ENCODE measurements at places on chromosomes 16 and 17. TPM values are rescaled to one million over a fixed set of nuclear protein-coding genes. Genes with fewer than 3 reads are reported as not detected.

Gene STX1B
- 1.5 TPM for total RNA-seq

Gene TNP2
- not detected for total RNA-seq

Gene PROCA1
- 4.5 TPM for total RNA-seq

Gene STAC2
- not detected for total RNA-seq

Gene RAB11FIP4
- 30.3 TPM for total RNA-seq

Gene TACO1
- total RNA-seq, result 29.2 TPM

- no peak for DNase-seq
These were observed 8.3 kb downstream of the FOXJ1 start for GRCh38 chr17:76132574-76133338.

GRCh38 chr16:56356276-56357240 is 68.8 kb downstream of the AMFR start:
- peak; percentile 77 for DNase-seq

DNA sequence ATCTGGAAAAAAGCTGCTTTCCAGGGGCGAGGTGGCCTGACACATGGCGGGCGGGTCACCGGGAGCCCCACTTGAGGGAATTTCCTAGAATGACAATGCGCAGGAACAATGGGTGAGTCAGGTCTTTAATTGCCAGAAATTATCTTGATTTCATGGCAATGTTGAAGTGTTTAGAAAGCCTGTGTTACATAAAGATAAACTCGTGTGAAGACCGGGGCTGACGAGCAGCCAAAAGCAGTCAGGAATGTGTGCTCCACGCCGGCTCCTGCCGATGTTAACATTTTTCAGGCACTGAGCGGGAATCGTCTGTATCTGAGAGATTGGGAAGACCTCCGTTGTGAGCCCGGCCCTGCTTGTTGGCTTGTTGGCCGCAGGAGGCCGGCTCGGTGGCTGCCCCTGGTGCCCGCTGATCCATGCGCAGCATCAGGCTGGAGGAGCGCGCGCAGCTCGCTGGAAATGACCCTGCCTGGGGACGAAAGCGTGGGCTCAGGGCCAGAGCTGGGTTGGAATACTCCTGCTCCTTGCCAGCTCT is 353.1 kb downstream of the FOXL1 start:
- DNase-seq, result no peak

DNA sequence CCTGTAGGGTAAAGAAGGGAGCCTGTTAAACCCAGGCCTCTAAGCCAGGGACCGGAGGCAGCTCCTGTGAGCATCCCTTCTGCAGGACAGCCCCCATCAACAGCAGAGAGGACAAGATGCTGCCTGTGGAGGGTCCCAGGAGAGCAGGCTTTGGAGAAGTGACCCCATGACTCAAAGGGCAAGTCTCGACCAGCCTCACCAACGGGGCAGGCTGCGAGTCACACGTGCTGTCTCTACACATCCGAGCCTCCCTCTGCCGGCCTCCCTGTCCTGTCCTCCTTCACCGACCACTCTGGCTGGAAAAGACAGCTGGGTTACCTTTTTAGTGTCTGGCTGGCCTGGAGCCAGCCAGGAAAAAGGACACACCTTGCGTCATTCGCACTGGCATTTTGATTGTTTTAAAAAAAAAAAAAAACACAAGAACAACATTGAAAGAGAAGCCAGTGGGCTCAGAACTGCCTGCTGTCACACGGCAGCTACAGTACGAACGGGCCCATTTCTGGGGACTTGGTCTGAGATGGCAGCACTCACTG is 74.5 kb upstream of the RCVRN start:
- DNase-seq, result no peak

- no peak for DNase-seq
These were observed 143.3 kb downstream of the AATF start for GRCh38 chr17:37092071-37092470.

DNA sequence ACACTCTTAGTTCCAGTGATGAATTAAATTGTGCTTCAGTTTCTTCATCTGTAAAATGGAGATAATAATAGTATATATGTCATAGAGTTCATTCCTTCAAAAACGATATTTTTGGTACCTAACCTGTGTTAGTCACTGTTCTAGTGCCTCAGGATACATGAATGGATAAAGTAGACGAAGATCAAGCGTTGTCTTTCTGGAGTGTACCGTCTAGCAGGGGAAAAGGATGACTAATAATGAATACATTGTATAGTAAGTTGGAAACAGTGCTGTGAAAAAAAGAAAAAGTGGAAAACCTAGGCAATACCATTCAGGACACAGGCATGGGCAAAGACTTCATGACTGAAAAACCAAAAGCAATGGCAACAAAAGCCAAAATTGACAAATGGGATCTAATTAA is 8.6 kb downstream of the KRT10 start:
- DNase-seq, result no peak

GRCh38 chr16:21211486-21211885 is at the start of gene ZP2:
ZP2 (minus strand) TSS chr16:21211574; CDS start chr16:21211547, 27 bp downstream.
- DNase-seq, result no peak

DNA sequence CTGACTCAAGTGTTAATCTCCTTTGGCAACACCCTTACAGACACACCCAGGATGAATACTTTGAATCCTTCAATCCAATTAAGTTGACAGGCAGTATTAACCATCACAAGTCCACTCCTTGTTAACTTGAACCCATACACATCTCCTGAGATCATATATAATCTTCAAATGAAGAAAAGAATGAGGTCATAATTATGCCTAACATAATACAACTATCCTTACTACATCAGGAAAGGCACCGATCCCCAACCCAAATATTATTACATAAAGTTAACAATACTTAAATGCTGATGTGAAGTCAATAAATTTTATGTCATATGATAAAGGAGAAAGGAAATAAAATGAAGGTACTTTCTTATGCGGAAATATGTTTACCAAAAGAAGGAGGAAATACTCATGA is 649.9 kb downstream of the KCNJ2 start:
- no peak for DNase-seq

- DNase-seq, result no peak
These were observed 105.2 kb upstream of the ZNF750 start for GRCh38 chr17:82944990-82945389.

- DNase-seq, result no peak
These were observed 32.1 kb downstream of the WSB1 start for GRCh38 chr17:27326051-27326450.

DNA sequence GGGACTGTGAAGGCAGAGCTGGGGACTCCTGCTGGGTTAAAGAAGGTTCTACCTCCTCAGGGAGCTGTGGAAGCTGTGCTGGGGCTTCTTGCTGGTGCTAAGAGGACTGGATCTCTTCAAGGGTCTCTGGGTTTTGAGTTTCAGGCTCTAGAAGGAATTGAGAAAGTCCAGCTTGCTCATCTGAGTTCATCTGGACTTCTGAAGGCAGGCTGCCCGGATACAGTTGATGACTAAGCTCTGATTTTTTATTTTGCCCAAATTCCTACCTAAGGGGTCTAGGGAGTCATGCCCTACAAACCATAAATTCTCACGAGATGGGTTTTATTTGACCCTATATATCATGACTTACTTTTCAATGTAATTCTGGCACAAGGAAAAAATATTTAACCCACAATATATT is 46.8 kb upstream of the TMEM97 start:
- DNase-seq, result no peak

DNA sequence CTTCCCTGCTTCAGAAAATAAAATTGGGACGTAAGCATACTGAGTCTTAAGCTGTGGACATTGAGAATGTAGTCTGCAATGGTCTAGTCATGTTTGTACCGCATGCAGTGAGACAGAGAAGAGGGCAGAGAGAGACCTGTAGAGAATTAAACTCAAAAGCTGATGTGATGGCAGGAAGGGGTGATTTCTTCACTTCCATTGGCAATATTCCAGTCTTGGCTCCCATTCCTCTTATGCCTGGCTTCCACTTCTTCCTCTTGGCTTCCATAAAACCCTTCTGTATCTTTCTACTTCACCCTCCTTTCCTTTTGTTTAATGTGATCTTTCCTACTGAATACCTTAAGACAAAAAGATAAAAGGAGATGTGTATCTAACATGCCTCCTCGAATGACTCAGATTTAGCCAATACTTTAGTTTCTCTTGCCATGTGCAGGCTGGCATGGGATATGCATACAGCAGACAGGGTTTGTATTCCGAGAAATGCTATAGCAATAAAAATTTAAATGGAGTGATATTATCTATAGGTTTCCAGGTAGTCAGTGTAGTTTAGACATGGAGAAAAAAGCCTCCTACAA is 423.1 kb upstream of the DYNLRB2 start:
- no peak for DNase-seq

DNA sequence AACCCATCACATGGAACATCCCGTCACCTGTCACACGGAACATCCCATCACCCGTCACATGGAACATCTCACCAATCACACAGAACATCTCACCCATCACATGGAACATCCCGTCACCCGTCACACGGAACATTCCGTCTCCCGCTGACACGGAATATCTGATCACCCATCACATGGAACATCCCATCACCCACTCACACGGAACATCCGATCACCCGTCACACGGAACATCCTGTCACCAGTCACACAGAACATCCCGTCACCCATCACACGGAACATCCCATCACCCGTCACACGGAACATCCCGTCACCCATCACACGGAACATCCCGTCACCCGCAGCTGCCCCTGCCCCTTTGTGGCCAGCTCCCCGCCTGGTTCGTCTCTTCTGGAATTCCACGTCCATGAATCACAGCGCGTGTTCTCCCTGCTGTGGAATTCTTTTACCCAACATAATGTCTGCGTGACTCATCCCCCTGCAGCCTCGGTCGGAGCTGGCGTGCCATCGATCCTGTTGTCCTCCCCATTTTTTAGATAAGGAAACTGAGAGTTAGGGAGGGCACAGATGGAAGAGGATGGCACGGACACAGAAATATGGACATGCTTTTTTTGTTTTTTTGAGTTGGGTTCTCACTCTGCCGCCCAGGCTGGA is 5.6 kb downstream of the CPNE7 start:
- DNase-seq, result no peak

GRCh38 chr17:61555127-61555566 is 35.9 kb downstream of the NACA2 start:
- no peak for DNase-seq

GRCh38 chr16:67388191-67388590 is 5.1 kb downstream of the TPPP3 start:
- DNase-seq, result no peak

- no peak for DNase-seq
These were observed 3.3 kb downstream of the GRN start for GRCh38 chr17:44348234-44348987.

DNA sequence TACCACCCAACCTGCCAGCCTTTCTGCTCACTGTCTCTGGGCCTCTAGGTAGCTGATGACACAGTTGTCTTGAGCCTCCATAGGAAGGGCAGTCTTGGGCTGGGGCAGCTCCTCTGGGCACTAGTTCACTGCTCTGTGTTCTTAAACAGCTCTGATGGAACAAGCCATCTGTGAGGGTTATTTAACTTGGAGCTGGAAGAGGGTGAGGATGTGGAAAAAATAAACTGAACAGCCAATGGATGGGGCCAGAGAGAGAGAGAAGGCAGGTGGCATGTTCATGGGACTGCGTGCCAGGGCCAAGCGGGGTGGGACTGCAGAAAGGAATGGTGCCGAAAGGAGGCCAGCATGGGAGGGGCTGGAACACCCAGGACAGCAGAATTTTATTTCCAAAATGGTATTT is 52.6 kb downstream of the HIC1 start:
- DNase-seq, result no peak

- peak; percentile 80 for DNase-seq
These were observed 8.3 kb upstream of the RAB5C start for GRCh38 chr17:42163113-42163512.

GRCh38 chr17:40541060-40541872 is 24.0 kb downstream of the CCR7 start:
- DNase-seq, result peak; percentile 84
